ENCODE measurements at places on chromosomes 11 and 22.

GRCh38 chr11:27247660-27248059 lies 115.4 kb downstream of the CCDC34 start:
- DNase-seq: no peak

DNA sequence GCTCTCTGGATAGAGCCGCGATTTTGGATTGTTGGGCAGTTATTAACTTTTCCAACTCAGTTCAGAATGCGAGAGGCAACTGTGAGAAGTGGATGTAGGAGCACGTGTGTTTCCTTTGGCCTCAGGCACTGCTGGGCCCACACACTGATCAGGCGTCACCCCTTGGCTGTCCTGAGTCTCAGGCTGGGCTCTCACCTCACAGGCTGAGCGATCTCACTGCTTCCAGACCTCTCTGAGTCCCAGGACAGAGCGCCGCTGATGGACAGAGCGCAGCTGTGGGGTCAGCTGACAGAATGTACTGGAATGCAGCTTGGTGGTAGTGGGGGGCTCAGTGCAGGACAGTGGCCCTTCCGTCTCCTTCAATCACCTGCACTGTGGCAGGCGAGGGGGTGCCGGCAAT lies 516.2 kb downstream of the TBC1D22A start:
- no peak for DNase-seq

DNA sequence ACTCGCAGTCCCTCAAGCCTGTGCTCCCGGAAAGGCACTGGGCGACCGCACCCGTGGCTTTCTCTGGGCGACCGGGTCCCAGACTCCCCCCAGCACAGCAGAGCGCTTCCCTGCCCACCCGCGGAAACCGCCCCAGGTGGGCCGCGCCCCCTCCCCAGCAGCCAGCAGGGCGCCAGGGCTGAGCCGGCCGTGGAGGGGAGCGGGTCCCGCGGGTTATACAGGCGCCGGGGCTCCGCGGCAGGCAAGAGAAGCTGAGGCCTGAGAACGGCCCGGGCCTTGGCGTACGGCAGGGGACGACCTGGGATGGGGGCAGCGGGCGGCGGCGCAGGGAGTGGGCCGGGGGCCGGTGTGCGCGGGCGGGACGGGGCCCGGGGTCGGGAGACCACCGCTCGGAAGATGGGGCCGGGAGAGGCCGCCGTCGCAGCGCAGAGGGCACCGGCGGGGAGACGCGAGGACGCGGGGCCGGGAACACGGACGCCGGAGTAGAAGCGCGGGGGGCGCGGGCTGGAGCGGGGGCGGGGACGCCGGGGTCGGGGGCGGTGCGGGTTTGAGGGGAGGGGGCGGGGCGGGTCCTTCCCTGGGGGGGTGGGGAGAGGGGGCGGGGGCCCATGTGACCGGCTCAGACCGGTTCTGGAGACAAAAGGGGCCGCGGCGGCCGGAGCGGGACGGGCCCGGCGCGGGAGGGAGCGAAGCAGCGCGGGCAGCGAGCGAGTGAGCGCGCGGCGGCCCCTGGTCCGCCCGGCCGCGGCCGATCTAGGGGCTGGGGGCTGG lies at the start of gene MDK:
Gene MDK (plus strand): TSS at position 622 of the 771 bp plus-strand sequence. CDS start 389 bp downstream, outside the sequence.
- no peak for DNase-seq

DNA sequence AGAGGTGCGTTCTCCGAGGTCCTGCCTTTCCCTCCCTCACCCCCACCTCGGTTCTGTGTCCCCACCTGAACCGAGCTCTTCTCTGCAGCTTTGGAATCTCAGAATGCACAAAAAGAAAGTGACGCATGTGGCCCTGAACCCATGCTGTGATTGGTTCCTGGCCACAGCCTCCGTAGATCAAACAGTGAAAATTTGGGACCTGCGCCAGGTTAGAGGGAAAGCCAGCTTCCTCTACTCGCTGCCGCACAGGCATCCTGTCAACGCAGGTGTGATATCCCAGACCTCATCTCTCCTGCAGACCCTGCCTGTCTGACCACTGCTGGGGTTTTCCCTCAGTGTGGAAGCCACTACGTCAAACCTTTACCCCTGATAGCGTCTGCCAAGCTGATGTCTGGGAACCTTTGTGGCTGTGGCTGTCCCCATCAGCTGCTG lies 13.9 kb downstream of the ACP2 start:
- DNase-seq: peak; percentile 77

GRCh38 chr11:76850815-76851214 lies 9.9 kb upstream of the ACER3 start:
- DNase-seq: no peak

GRCh38 chr11:72793425-72794367 lies at the start of gene STARD10:
STARD10 (minus strand) TSS chr11:72794047; CDS start chr11:72781181, 12,866 bp downstream.
- DNase-seq: peak; percentile 86

Data from T-helper 1 cell (primary cell).